D341Med (cell line): ENCODE measurements at places on chromosomes 16 and 17.

- DNase-seq = peak; percentile 15
Observed at GRCh38 chr16:67674851-67675578, 8.4 kb downstream of the C16orf86 start.

DNA sequence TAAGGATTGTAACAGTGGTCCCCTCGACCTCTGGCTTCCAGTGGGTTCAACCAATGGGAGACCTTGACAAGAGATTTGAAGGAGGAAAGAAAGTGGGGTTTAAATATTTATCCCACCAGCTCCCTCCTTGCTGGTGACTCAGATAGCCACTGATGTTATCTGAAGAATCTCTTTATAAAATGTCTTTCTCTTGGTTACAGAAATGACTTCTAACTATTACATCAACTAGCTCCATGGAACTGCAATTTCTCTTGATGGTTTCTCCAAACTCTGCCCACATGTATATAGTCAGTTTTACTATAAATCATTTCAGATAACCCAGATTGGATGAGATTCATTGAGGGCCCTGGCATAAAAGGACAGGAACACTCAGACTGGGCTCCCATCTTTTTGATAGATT is 920.2 kb upstream of the SOX9 start:
- DNase-seq = no peak

GRCh38 chr17:67390646-67391361 is 13.7 kb downstream of the PITPNC1 start:
- DNase-seq = no peak

- DNase-seq = no peak
Observed at GRCh38 chr17:78707016-78707415, 75.1 kb downstream of the CYTH1 start.

DNA sequence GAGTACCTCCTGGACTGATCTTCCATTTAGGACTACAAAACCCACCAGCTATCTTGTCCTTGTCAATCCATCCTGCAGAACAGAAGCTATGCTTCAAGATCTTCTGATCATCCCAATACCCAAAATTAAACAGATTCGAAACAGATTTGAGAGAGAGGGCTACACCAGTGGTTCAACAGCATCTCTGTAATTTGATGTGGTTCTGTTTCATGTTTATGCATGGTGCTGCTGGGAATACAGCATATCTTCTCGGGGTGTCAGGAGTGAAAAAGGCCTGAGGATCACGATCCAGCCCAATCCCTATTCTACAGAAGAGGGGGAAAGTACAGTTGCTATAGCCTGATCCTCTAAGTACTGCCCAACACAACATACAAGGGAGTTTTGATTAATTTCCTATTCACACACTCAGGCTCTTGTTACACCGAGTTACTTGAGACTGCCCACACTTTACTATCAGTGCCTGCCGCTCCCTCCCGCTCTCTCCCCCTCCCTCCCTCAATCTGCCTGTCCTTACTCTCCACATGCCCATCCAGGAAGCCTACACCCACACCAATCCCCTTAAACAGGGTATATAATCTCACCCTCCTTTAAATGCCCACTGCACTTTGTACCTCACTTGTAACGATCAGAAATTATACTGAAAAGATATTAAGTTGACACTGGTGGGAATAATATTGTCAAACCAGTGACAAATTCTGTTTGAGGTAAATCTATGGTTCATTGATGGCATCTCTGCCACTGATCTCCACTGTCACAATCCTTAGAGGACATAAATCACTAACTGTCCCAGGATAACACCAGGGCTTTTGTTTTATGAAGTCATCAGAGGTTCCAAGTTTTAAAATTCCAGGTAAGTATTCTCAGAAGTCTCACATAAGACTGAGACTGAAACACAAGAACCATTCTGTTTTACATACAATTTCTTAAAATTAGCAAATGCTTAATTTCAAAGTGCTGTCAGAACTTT is 89.3 kb upstream of the PLEKHM1 start:
- DNase-seq = no peak

DNA sequence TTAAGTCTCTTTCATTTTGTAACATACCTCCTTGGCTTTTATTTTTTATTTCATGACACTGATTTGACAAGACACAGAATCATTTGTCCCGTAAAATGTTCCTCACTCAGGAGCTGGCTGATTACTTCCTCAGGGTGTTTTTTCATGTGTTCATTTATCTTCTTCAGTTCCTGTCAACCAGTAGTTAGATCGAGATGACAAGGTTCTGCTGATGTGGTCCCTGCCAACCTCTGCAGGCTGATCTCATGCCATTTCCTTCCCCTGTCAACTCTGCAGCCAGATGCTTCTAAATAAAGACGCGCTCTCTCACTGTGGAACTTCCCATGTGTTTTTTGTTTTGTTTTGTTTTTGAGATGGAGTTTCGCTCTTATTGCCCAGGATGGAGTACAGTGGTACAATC is 8.1 kb upstream of the CXCL16 start:
- no peak for DNase-seq

DNA sequence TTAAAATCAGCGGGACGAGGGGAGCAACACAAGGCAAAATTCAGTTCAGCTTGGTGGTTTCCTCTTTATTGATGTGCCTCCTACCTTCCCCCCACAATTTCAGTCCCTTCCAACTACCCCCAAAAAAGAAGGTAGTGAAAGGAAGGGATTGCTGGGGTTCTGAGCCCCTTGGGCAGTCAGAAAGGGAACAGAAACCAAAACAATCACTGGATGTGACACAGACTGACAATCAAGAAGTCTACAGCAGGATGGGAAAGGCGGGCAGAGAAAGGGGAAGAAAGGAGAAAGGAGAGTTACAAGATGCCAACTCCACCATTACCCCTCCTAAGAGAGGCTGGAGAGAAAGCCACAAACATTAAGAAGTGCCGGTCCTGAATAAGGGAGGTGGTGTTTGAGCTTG is 1.1 kb upstream of the PHF23 start:
- DNase-seq = no peak

- no peak for DNase-seq
Observed at GRCh38 chr16:31355431-31356100, 590 bp downstream of the ITGAX start.

- no peak for DNase-seq
Observed at GRCh38 chr16:87086575-87086974, 230.6 kb downstream of the C16orf95 start.

DNA sequence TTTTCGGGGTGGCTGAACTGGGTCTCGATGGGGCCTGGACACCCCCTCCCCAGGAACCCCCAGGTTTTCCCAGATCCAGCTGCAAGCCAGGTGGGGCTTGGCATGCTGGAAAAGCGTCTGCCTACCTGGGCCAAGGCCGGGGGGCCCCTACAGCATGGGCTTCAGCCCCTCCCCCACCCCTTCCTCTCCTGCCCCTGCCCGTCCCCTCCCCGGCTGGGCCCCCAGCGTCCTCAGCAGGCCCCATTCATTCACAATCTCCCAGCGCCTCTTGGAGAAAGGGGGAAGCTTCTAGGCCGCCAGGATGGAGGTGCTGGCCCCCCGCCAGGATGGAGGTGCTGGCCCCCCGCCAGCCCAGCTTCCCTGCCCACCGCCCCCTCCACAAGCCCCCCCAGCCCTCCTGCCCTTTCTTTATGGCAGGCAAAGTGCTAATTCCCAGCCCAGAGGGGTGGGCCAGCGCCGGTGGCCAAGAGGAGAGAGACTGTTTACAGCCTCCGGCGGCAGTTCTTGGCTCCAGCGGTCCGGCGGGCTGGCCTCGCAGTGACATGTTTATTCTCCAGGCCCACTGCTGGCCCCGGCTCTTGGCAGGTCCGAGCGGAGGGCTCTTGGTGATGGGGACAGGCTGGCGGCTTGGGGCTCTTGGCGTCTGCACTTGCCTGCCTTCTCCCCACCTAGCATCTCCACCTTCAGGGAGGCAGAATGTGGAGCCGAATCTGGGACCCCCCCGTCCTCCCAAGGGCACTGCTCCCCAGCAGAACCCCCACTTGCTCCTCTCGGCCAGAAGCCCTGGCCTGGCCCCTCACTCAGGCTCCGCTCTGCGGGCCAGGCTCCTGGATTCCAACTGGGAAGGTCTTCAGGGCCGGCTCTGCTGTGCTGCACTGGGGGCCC is 94.4 kb upstream of the CIBAR2 start:
- no peak for DNase-seq

GRCh38 chr16:65083164-65083857 is 38.6 kb downstream of the CDH11 start:
- no peak for DNase-seq

DNA sequence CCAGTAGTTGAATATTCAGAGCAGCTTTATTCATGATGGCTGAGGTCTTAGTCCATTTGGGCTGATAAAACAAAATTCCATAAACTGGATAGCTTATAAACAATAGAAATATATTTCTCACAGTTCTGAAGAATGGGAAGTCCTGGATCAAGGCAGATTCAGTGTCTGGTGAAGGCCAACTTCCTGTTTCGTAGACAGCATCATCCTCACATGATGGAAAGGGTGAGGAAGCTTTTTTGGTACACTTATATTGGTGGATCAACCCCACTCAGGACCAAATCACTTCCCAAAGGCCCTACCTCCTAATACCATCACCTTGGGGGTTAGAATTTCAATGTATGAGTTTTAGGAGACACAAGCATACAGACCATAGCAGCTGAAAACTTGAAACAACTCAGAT is 224.2 kb downstream of the CYB561 start:
- no peak for DNase-seq
